Cerebellum (tissue), 4 donors: ENCODE measurements at places on chromosomes 5 and 9.
A peak's percentile ranks its signal among the peaks of the same experiment; 100 is the strongest.

DNA sequence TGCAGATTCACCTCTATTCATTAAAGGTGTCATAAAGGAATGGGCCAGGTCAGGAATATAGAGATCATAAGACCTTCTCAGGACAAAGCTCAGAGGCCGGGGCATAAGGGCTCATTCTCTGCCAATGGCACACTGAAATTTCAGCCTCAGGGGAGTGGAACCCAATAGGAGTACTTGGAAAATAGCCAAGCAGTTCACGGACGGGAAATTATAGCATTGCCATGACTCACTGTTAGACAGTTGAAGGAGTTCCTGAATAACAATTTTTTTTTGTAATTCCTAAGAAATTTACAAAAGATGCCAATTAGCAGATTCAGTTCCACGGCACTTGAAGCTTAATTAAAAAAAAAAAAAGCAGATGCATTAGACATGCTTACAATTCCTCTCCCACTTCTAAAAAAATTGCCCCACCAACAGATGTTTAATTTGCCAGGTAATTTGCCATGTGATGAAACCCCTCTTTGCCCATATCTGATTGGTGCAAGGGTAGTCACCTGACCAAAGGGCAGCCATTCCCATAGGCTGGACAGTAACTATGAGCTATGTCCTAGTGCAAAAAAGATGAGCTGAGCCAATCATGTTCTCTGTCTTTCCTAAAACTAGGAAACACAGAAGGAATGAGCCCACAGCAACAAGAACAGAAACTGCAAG, 58.6 kb downstream of the PTCD2 start:
- DNase-seq: no peak

DNA sequence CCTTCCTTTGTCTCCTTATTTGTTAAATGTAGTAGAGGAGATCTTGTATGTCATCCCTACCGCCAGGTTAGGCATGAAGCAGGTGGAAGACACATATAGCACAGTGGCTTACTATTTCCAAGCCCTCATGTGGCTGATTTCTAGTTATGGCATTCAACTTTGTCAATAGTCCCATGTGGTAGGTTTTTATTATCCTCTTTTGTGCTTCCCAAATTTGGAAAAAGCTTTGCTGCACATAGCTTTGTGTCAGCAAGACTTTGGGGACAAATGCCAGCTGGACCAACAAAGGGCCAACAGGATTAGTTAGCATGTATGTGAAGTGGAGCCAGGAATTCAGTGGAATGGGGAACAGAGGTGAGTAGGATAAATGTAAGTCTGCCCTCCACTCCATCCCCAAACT, 276.3 kb downstream of the PSAT1 start:
- DNase-seq: no peak

DNA sequence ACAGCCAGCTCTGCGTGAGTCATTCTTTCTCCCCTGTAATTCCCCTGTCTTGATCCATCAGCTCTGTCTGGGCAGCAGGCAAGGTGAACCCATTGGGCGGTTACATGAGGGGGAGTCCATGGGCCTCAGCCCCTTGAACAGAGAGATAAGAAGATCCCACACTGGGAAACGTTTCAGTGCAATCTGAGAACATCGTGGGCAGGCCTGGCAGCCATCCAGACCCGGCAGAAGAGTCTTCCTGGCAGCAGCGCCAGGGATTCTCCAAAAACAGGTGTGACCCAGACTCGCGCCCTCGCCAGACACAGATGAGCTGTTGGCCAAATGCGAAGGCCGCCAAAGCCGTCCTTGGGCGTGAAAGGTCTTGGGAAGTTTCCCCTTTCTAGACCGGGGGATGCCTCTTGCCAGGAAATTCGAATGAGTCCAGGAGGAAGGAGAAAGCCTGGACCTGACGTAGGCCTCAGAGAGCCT, 6.4 kb upstream of the SLC12A7 start:
- no peak for DNase-seq

DNA sequence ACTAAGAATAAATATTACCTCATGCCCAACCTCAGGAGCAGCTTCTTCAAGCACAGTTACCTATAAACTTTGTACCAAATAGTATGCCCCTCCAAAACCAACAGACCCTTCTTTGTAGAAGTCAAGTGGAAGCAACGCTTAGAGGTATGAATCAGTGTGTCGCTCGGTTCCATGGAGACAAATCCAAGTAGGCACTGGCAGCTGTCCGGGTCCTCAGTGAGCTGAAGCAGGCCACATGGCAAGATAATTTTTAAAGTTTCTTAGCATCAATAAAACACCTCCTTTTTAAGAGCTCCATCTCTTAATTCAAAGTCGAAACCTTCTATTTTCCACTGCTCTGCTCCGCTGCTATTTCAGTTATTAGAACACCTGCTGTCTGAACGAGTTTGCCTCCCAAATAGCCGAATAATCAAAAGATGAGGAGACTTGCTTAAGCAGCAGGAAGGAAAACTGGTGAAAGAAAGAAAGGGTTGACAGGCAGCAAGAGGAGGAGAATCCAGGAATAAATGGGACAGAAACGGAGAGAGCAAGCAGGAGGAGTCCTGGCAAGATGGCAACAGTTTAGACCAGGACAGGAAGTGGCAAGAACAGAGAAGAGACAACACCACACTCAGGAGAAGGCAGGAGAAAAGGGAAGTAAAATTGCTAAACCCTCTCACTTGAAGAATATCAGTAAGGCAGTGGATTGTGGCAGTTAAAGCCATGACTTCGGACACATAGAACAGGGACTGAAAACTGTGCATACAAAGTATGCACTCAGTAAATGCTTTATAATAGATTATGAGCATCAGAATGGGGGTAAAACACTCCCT, 65.0 kb downstream of the PPP2R2B start:
- no peak for DNase-seq

- DNase-seq: no peak
Measured at GRCh38 chr9:12539580-12539975, 153.6 kb upstream of the TYRP1 start.

DNA sequence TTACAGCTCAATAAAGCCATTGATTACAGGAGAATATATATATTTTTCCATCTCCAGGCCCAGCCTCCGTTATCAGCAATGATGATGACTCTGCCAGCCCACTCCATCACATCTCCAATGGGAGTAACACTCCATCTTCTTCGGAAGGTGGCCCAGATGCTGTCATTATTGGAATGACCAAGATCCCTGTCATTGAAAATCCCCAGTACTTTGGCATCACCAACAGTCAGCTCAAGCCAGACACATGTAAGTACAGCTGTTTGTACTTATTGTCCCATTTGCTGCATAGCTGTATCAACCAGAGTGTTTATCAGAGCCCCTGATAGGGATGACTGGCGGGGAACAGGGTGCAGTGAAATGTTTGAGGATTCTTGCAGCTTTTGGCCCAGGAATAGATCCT, 197.7 kb downstream of the NTRK2 start:
- no peak for DNase-seq

- no peak for DNase-seq
Measured at GRCh38 chr5:68554571-68555279, 339.2 kb downstream of the PIK3R1 start.

DNA sequence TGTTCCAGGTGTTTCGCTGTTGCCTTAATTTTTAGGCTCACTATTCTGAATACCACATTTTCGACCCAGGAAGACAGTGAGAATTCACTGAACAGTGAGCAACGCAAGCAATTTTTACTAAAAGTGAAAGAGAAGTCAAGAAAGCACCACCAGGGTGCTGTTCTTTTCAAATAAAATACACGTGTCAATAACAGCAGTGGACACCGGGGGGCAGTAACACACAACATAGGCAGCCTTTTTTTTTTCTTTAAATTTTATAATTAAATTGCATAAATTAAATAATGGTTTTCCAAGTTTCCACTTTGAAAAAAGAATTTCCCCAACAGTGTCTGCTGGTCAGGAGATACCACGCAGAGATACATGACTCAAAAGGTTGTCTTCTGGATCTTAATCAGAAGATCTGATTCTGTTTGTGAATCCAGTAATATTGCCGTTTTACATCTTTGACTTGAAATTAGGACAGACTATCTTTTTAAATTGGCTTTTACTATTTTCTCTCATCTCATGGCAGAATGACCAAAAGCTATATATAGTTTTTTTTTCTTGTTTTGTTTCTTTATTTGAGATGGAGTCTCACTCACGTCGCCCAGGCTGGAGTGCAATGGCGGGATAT, 47.1 kb upstream of the SH3GL2 start:
- peak; percentile 58 for DNase-seq

GRCh38 chr9:79559495-79560181, 12.1 kb upstream of the TLE4 start:
- no peak for DNase-seq

DNA sequence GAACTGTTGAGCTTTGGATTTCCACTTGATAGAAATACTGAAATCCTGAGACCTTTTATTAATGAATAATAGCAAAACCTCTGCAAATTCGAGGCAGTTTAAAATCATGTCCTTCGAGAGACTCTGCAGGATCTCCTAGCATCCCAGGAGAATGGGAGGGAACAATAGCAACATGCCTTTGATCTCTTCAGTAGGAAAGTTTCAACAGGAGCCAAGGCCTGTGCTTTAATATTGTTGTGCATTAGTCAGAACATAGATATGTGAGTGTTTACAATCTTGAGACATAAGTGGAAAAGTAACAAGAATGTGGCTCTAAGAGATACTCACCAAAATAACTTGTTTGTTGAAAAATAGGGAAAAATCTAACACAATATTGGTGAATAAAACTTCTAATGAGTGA, 83.3 kb upstream of the LHFPL2 start:
- no peak for DNase-seq

DNA sequence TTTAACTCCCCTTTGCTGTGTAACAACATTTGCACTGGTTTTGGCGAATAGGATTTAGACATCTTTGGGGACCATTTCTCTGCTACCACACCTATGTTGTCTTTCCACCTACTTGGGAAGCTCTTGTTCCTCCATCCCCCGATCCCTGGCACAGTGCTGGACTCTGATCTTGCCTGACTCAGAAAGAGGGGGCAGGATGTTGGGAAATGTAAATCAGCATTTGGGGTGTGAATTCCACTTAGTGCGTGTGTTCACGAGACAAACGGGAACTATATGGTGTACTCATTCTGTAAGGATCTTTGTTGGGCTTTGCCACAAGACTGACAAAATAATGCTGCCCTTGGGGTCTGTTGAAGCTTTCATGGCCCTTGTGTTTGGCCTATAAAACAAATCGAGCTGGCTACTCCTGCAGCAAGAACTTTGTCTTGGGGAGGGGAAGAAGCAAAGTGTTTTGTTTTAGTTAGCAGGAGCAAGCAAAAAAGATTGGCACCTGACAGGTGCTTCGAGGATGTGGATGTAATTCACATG, 18.5 kb downstream of the TMEM268 start:
- no peak for DNase-seq

- peak; percentile 50 for DNase-seq
Measured at GRCh38 chr5:78497573-78498533, 137.4 kb downstream of the SCAMP1 start.

DNA sequence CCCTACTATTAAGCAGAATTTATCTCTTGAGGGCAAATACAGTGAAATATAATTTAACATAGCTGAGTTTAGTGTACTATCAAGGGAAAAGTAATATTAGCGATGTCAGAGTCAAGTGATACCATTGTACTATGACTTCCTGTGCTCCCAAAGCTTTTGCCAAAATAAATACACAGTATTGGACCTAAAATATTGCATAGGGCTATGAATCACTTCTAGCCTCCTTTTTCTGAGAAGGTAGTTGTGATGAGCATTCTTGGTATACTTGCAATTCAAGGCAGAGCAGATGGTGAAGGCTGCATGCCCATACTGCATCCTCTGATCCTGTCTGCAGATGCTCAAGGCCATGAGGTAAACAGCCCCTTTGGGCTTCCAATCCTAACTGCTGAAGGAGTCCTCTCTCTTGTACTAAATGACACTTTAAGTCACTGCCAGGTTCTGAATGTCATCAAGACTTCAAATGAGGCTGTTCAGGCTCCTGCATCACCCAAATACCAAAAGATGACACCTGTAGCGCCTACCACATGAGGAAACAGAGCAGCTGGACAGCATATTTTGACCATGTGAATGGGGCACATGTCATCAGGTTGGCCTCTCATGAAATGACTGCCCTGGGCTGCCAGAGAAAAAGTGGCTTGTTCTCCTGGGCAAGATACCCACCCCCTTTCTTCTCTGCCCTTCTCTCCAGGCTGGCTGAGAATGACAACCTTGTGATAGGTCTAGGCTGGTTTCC, 29.7 kb upstream of the PPP2CA start:
- no peak for DNase-seq

- no peak for DNase-seq
Measured at GRCh38 chr9:68714416-68715180, 9.6 kb downstream of the PIP5K1B start.

DNA sequence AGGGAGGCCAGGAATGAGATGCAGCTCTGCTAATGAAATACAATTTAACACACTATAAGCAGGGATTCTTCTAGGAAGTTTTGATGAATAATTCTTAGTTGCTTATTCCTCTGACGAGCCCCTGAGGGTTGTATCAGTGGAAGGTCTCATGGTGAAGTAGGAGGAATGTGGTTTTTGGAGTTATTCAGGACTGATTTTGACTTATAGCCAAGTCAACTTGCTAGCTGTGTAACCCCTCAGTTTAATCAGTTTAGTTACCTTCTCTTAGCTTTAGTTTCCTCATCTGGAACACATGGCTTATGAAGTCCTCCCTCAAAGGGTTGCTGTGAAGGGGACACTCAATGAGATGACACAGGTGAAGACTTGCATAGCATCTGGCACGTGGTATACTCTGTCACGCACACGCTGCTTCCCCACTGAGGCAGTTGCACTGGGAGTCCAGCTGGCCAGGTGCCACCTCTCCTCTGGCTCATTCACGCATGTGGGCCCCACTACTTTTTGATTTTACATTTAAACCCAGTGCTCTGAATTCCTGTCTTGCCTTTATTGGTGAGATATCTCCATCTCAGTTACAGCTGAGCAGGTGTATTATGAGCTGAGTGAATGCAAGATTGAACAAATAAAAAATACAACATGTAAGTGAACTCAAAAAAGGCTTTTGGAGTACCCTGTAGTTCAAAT, 415.0 kb downstream of the ARHGEF28 start:
- no peak for DNase-seq

- DNase-seq: no peak
Measured at GRCh38 chr5:169767938-169768337, 130.9 kb downstream of the DOCK2 start.

DNA sequence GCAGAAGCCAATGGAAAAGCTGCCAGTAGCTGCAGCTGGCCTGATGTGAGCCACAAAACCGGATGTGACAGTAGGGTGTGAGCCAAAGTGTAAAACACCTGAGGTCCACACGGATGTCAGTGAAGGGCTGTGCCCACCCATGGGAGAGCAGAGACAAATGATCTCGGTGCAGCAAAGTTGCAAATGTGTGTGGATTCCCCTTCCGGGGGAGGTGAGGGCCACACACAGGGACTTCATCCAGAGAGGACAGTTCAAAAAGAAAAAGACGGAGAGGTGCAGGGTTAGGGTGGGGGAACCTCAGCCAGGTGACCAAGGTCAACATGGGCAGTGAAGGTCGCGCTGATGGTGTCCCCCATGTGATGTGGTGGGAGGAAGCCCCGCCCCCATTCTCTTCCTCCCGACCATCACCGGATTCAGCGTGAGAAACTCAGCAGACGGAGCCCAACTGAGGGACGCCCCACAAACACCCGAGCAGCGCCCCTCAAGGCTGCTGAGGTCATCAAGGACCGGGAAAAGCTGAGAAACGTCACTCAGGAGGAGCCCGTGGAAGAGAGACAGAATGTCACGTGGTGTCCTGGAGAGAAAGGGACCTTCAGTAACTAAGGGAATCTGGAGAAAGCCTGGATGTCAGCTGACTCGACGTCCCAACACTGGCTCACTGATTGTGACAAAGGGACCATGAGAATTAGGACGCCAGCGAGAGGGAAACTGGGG, 11.4 kb upstream of the PTGDS start:
- DNase-seq: peak; percentile 47

GRCh38 chr5:100758780-100759179, 144.3 kb downstream of the ST8SIA4 start:
- no peak for DNase-seq
